Mammary microvascular endothelial cell (primary cell): ENCODE measurements at places on chromosomes 1 and 21. TPM values are rescaled to one million over a fixed set of nuclear protein-coding genes. Genes with fewer than 3 reads are reported as not detected.

LTN1 gene
- 14.4 and 14.9 TPM in 2 replicates for total RNA-seq

SYPL2 gene
- total RNA-seq, result 0.05 and 0.33 TPM in 2 replicates

ARHGEF10L gene
- total RNA-seq, result 0.47 and 1.5 TPM in 2 replicates

ANKRD35 gene
- total RNA-seq, result 1.0 and 1.3 TPM in 2 replicates

TMCC2 gene
- total RNA-seq, result 2.3 and 4.7 TPM in 2 replicates

WRAP73 gene
- total RNA-seq, result 19.9 and 20.4 TPM in 2 replicates

CLDN14 gene
- total RNA-seq, result 1.9 and 2.7 TPM in 2 replicates

PIAS3 gene
- total RNA-seq, result 19.3 and 21.2 TPM in 2 replicates
